ENCODE measurements at places on chromosomes 2 and 18.

GRCh38 chr2:84435345-84436025, 23.6 kb downstream of the SUCLG1 start:
- no peak for DNase-seq

DNA sequence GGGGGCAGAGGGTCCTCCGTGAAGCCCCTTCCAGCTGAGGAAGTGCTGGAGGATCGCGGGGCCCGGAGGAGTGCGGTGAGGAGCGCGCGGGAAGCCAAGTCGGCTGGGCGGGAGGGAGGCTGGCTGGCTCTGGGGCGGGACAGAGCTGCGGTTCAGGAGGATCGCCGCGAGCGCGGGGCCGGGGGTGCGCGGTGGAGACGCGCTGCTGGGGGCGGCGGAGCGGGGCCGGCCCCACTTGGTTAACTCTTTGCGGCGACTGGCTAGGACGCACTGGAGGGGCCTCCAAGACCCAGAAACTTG, 464 bp downstream of the CYBRD1 start:
- no peak for DNase-seq

DNA sequence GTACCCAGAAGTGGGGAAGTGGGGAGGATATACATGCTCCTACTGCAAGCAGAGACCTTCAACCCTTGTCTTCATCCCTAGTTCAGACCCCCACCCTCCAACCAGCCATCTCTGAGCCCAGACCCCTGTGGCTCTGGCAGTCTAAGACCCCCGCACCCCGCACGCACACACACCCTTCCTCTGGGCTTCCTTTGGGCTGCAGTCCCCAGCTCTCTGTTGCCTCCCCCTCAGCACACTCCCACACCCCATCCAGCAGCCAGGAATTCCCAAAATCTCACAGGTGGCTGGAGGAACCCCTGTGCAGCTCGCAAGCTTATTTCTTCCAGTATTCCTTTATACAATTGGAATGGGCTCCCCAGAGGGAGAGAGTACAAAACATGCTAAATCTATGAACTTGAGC, 13.9 kb upstream of the GYPC start:
- no peak for DNase-seq

- DNase-seq, result no peak
Observed at GRCh38 chr2:64054161-64054915, 35.1 kb upstream of the VPS54 start.

DNA sequence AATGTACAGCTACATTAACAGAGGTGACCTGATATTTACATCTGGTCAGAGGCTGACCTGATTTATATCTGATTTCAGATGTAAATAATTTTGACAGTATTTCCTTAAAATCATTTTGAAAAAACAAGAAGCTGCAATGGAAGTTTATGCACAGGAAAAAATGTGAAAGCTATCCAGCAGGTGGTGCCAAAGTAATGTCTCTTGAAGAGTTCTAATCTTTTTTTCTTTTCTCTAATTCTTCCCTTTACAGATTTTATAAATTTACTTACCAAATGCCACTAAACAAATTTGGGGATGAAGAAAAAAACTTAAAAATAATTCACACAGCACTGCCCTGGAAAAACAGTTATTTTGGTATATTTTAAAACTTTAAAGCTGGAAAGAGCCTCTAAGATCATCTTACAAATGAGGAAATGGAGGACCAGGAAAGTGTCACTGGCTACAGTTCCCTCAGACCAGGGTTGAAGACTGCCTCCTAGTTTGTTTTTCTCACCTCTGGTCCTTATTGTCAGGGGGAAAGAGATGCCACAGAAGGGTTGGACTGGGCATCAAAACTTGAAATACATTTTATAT, 16.4 kb upstream of the FBLN7 start:
- DNase-seq, result peak; percentile 37

DNA sequence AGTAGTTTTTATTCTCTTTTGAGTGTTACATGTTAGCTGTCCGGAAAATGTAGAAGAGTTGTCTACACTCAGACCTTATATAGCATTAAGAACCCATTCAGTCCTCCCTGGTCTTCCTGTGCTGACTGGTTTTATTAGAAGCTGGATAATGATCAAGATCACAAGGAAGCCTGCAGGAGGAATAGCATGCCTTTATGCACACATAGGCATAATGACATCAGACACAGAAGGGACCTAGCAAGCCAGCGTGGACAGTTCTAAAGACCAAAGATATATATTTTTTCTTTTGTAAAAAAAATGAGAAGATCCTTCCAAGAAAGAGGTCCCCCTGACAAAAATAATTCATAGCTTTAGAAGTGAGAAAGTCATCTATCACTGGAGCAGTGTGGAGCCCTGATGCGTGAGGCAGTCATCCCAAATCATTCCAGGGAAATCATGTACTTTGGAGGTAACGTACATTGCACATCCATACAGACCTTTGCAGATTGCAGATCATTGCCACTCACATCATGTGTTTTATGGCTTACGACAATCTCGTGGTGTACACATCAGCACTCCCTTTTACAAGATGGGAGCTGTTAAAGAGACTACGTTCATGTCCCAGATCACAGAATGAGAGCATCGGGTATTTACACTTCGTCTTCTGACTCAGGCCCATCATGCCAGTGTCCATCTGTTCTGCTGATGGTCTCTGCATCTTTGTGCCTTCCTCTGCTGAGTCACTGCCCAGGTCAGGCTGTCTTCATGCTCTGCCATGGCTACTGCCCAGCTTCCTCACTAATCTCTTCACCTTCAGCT, 334.0 kb downstream of the SOCS6 start:
- DNase-seq, result no peak

DNA sequence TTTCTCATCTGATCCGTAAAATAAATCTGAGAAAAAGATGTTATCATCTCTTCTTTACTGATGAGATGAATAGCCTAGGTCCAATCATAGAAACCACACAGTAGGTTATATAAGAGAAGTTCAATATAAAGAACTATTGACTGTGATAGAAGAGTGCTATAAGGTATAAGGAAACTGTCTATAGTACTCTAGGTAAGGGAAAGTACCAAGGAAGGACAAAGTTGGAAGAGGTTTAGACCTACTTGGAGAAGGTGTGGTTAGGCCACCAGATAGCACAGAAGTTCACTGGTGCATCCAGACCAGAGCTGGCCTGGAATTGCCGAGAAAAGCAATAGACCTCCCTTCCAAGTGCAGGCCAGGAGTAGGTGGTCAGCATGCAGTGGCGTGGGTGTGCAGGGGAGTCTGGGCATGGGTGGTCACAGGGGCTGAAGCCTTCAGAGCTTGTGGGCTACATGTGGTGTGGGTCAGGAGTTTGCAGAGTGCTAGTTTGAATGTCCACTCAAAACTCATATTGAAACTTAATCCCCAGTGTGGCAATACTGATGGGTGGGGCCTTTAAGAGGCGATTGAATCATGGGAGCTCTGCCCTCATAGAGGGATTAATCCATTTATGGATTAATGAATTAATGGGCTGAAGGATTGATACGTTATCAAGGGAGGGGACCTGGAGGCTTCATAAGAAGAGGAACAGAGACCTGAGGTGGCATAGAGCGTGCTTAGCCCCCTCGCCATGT, 86.3 kb downstream of the ALPK2 start:
- no peak for DNase-seq

- peak; percentile 19 for DNase-seq
Observed at GRCh38 chr2:10447300-10447894, 730 bp downstream of the ODC1 start.

- DNase-seq, result no peak
Observed at GRCh38 chr18:23353459-23353858, 99.6 kb upstream of the RIOK3 start.

GRCh38 chr2:26642429-26642828, 1.3 kb upstream of the CIB4 start:
- no peak for DNase-seq

- DNase-seq, result no peak
Observed at GRCh38 chr18:28176698-28176947, 307 bp downstream of the CDH2 start.

GRCh38 chr2:48529194-48529593, 760 bp upstream of the STON1 start:
- DNase-seq, result no peak

GRCh38 chr2:30764021-30764800, 43.0 kb downstream of the CAPN13 start:
- no peak for DNase-seq

GRCh38 chr18:33706391-33706790, 128.4 kb downstream of the ASXL3 start:
- no peak for DNase-seq

GRCh38 chr2:227404585-227405271, 17.0 kb upstream of the SCYGR1 start:
- no peak for DNase-seq

- DNase-seq, result no peak
Observed at GRCh38 chr18:21979171-21979560, 190.2 kb upstream of the GATA6 start.

GRCh38 chr2:209933499-209934483, 68.6 kb upstream of the RPE start:
- DNase-seq, result no peak

GRCh38 chr2:147934881-147935620, 85.5 kb downstream of the ORC4 start:
- DNase-seq, result no peak

- no peak for DNase-seq
Observed at GRCh38 chr2:43074592-43075053, 151.8 kb downstream of the ZFP36L2 start.

GRCh38 chr2:152062125-152063091, 36.4 kb downstream of the CACNB4 start:
- DNase-seq, result no peak

- DNase-seq, result no peak
Observed at GRCh38 chr2:102040229-102040628, 48.5 kb downstream of the IL1R2 start.

GRCh38 chr18:49708662-49709346, 104.5 kb downstream of the ACAA2 start:
- no peak for DNase-seq

DNA sequence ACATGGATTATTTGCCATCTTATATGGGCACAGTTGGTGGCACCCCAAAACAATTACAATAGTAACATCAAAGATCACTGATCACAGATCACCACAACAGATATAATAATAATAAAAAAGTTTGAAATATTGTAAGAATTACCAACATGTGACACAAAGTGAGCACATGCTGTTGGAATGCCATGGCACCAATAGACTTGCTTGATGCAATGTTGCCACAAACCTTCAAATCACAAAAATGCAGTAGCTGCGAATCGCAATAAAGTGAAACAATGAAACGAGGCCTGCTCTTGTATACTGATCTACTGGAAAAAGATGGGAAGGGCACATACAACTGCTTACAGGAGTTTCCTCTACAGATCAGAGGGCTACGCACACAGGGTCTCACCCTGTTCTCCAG, 32.2 kb upstream of the AMMECR1L start:
- no peak for DNase-seq

- no peak for DNase-seq
Observed at GRCh38 chr2:203105996-203106395, 91.3 kb downstream of the NBEAL1 start.

DNA sequence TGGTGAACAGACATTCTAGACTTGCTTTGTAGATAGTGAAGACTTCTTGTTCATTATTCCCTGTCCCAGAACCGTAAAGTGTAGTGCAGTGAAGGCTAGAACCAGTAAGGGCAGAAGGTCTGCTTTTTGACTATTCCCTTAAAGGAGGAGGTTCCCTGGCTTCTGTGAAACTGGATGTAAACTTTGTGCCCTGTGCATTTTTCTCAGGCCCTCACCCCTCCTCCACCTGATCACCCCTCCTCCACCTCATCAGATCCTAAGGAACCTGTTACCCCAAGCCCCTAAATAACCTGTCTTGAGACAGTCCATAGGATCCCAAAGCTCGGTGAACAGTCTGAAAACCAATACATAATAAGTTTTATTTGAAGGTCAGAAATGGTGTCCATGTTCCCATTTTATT, 33.7 kb downstream of the SFT2D3 start:
- no peak for DNase-seq

DNA sequence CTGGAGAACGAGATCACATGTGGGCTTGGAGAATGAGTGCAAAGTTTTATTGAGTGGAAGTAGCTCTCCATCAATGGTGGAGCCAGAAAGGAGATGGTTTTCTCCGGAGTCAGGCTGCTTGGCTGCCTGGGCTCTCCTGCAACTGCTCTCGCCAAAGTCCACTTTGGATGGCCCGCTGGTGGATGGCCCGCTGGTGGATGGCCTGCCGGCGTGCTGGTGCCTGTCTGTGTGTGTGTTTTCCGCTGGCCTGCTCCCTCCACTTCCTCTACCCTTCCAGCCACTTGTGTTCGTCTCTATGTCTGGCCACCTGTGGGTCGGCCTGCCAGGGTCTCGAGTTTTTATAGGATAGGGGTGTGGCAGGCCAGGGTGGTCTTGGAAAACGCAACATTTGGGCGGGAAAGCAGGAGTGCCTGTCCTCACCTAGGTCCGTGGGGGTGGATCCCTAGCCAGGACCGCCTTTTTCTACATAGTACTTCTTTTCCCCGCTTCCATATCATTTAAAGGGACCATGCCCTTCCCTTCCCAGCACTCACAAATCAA, 1292.1 kb upstream of the PIK3C3 start:
- no peak for DNase-seq

GRCh38 chr18:42255908-42256765, 301.1 kb downstream of the PIK3C3 start:
- DNase-seq, result no peak

- DNase-seq, result no peak
Observed at GRCh38 chr2:233130024-233130423, 69.9 kb downstream of the INPP5D start.

DNA sequence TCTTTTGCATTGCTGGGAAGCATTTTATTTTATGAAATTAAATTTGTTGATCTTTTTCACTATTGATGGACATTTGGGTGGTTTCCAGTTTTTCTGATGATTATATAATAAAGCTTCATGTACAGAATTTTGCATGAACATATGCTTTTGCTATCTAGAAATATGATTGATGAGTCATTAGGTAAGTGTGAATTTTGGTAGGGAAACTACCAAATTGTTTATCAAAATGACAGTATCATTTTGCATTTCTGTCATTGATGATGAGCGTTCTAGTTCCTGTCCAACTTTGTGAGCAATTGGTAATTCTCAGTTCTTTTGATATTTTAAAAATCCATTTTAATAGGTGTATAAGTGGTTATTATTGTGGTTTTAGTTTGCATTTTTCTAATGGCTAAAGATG, 67.7 kb downstream of the TAF4B start:
- no peak for DNase-seq

DNA sequence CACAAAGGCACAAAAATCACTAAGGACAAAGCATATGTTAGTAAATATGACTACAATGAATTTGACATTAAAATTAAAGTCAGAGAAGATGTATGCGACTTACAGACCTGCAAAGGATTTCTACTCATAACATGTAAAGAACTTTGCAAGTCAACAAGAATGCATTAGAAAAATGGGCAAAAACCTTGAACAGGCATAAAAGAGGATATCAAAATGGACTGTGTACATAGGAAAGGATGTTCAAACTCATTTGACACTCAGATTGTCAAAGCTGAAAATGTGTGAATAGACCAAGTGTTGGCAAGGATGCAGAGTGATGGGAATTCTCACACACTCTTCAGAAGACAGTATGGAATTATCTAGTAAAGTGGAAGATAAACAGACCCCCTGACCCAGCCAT, 94.9 kb downstream of the MYOM1 start:
- DNase-seq, result no peak

GRCh38 chr2:39069136-39069515, 51.7 kb downstream of the SOS1 start:
- DNase-seq, result no peak
